ENCODE measurements at places on chromosomes 13 and 19.
A peak's percentile ranks its signal among the peaks of the same experiment; 100 is the strongest.

- DNase-seq, result no peak
Observed at GRCh38 chr13:71589032-71589431, 278.0 kb downstream of the DACH1 start.

- DNase-seq, result no peak
Observed at GRCh38 chr13:38202740-38203139, 146.9 kb upstream of the UFM1 start.

DNA sequence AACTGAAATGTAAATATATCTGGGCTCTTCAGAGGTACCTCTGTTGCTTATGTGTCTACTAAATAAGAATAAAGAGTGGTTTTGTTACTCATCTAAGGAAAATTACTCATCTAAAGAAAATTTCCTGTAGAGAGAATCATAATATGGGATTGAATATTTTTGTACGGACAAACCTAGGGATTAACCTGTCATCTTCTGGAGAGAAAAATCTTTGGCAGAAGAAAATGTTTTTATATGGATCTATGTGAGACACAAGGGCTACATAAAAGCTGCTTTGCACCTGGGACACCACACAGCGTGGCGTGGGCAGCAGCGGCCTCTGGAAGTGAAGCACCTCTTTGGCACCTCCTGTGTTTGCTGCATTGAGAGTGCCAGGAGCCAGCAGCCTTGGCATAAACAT, 242.9 kb upstream of the DACH1 start:
- DNase-seq, result no peak

GRCh38 chr13:109156181-109156935, 526.9 kb downstream of the MYO16 start:
- no peak for DNase-seq

DNA sequence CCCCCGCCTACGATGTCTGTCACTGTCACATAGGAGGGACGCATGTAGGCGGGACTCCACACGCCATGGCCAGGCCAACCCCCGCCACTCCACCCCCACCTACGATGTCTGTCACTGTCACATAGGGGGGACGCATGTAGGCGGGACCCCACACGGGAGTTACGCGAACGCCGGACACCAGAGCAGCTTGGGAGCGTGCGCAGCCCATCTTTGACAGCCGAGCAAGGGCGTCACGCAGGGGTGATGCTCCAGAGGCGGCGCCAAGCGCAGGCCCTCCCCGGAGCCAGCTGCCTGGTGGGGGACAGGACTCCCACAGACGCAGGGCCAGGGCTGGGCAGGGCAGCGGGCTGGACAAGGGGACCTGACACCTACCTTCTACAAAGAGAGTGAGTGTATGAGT, 20.0 kb downstream of the ZNF787 start:
- no peak for DNase-seq

- DNase-seq, result no peak
Observed at GRCh38 chr13:40981361-40981760, 37.8 kb downstream of the ELF1 start.

DNA sequence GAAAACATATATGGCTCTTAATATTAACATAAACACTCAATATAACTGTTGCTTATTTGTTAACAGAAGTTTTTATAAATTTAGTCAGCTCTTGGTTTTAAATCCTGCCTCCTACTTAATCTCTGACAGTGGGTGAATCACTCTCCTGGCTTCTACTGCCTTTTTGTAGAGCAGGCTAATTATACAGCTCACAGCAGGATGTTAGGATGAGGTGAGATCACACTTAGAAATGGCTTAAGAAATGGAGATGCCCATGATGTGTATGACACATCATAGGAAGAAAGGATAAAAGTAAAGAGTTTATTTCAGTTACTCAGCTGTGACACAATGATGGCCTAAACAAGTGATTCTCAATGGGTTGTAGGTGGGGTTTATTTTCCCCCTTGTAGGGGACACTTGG, 345.6 kb downstream of the SPRY2 start:
- no peak for DNase-seq

GRCh38 chr19:17510220-17510993, 1.0 kb upstream of the PGLS start:
- no peak for DNase-seq

- DNase-seq, result no peak
Observed at GRCh38 chr13:38819596-38819995, 132.7 kb downstream of the FREM2 start.

DNA sequence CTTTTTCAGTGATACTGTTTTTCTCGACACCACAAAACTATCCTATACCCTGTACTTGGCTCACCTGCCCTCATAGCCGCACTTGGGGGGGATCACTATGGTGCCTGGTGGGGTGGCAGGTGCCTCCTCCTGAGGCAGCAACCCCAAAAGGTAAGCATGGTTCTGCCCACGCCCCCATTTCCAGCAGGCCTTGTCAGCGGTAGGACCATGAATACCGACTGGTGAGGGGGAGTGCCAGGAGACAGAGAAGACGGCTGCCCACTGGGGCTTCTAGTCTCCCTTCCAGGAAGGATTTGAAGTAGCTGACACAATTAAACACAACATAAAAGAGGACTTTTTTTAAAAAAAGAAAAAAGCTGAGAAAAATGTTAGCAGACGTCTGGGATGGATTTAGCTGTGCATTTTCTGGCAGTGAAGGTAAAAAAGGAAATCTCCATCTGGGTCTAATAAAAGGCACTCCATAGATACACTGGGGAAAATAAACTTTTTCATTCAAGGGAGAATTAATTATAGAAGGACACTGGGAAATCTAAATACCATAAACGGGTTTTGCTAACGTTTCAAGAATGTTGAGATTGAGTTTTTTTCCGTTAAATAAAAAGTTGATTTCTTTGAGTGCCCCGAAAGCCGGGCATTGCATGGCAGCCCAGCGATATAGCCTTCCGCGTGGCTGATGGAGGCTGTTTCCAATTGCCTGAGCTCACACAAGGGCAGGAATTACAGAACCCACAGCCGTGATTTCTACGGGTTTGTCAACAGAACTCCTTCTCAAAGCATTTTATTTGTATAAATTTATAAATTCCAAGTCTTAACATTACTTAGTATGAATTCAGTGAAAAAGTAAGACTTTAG, 45.1 kb downstream of the ATP11A start:
- DNase-seq, result no peak

DNA sequence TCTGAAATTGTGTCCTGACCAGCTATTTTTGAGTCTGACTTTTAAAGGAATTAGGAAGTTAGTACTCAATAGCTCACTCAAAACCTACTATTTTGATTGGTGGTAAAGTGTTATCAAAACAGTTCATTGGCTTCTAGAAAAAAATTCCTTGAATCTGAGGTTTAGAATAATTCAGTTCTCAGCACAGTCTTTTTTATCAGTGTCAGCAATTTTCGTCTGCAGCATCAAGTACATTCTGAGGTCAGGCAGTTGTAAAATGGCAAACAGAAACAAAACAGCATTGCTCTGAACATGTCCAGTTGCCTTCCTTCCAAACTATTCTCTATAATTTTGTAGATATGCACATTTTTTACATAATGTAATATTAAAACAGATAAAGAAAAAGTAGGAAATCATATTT, 1644.1 kb downstream of the SLITRK5 start:
- no peak for DNase-seq

GRCh38 chr13:35947315-35947714, 183.9 kb downstream of the DCLK1 start:
- DNase-seq, result no peak

DNA sequence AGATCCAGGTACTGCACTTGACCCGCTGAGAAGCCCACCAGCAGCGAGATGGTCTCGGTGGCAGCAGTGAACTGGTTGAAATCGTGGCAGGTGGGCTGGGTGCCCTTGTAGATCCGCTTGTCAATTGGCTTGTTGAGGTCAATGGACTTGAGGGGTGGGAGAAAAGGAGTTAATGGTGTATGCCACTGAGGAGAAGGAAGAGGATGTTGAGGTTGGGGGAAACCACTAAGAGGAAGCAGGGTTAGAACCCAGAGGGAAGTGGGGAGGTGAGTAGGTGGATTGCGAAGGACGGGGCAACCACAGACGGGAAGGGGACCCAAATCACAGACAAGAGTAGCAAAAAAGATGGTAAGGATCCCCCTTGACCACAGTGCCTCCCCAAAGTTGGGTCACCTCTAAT, 1.7 kb downstream of the DMWD start:
- no peak for DNase-seq

GRCh38 chr13:69617587-69617986, 490.0 kb upstream of the ATXN8OS start:
- no peak for DNase-seq

DNA sequence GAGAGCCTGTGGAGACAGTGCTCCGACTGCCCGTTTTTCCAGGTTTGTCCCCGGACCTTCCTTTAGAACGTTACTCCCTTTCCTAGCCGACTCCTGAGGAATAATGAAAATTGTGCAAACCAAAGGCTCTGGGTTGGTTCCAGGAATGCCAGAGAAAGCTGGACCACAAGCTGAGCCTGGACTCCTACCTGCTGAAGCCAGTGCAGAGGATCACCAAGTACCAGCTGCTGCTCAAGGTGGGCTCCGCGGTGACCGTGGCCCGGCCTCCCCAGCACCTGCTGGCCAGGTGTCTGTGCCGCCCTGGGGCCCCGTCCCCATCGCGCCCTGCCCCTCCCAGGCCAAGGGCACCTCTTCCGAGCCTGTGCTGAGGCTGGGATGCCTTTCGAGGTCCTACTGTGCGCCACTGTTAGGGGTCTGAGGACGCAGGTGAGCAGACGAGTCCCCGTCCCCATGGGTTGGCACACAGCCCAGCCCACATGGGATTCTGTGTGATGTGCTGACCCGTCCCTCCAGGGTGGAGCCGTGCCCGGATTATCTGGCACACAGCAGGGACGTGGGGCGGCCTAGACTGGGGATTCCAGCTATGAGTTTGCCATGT, 20.5 kb upstream of the F7 start:
- no peak for DNase-seq

GRCh38 chr19:38840583-38840968, 9.0 kb upstream of the ECH1 start:
- no peak for DNase-seq

DNA sequence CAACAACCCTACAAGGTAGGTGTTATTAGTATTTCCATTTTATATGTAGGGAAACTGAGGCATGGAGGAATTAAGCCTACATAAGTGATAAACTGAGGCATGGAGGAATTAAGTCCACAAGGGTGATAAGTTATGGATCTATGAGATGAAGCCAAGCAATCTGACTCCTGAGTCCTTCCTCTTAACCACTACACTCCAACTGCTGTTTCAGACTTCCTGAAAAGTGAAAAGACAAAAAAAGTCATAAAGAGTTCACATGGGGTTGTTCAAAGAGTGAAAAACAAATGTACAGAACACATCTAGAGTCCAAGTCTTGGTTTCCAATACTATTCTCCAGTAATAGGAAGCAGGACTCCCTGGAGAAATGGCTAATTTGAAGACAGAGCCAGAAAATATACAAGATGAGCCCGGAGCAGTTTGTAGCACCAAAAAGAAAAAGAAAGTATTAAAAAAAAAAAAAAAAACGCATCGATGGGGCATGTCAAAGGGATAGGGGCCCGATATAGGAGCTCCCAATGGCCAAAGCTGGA, 12.1 kb downstream of the CRYL1 start:
- no peak for DNase-seq

DNA sequence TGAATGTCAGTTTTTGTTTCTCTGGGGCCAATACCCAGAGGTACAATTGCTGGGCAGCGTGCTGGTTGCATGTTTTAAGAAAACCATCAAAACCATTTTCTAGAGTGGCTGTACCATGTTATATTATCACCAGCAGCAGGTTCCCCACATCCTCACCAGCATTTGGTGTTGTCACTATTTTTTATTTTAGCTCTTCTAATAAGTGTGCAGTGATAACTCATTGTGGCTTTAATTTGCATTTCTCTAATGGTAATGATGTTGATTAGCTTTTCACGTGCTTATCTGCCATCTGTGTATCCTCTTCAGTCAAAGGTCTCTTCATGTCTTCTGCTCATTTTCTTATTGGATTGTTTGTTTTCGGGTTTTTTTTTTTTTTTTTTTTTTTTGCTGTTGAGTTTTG, 21.9 kb downstream of the PAK4 start:
- DNase-seq, result no peak

GRCh38 chr19:44927746-44928145, 13.3 kb downstream of the APOC1 start:
- DNase-seq, result no peak

GRCh38 chr19:45161738-45162607, 1.2 kb upstream of the NKPD1 start:
- no peak for DNase-seq

DNA sequence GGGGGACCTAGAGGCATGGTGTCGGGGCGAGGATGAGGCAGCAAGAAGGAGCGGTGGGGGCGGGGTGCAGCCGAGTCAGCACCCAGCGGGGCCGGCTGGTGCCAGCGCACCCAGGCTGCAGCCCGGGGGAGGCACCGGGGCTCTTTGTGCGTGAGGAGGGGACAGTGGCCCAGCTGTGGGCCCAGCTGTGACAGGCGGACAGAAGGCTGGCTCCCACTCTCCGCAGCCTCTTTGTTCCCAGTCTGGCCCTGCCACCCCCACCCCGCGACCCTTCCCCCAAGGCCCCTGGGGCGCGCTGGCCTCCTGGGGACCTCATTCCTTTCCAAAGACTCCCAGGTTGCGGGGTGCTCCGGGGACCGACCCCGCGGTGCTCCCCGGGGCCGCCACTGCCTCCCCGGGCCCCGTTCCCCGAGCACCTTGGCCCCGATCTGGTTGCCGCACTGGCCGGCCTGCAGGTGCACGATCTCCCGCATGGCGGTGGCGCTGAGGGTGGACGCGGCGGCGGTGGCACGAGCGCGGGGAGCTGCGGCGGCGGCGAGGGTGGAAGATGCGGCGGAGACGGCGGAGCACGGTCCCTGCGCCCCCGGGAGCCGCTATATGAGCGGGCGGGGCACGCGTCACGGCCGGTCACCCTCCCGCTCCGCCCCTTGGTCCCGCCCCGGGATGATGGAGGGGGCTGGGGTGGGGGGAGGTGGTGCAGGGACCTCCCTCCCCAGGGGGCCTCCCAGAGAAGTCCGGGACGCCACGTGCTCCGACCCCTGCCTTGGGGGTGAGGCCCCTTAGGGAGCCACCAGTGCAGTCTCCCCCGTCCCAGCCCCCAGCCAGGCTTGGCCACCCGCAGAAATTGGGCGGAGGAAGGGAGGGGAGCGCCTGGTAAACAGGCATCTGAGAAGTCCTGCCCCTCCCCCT, at the start of gene TUBB4A:
Gene TUBB4A (minus strand): TSS at position 570 of the 909 bp plus-strand sequence. CDS start 97 bp downstream, at position 473.
- peak; percentile 85 for DNase-seq

DNA sequence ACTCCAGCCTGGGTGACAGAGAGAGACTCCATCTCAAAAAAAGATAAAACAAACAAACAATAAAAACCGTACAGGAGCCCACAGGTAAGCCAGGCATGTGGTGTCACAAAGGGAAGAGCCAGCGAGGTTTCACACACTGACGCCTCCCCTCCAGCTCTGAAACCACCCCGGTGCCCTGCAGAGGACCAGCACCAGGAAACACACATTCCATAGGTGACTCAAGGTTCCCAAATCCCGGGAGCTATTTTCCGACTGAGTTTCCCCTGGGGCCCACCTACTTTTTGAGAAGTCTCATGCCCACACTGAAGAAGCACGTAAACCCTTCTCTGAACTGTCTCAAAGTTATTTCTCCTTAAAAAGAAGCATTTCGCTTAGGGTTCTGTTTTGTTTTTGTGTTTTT, 40.3 kb downstream of the RHPN2 start:
- DNase-seq, result no peak

- DNase-seq, result no peak
Observed at GRCh38 chr13:65292488-65292901, 1937.6 kb downstream of the PCDH9 start.

GRCh38 chr13:40530961-40531360, 135.5 kb downstream of the FOXO1 start:
- no peak for DNase-seq
